ENCODE measurements at places on chromosomes 12 and 14.
A peak's percentile ranks its signal among the peaks of the same experiment; 100 is the strongest.

- H3K36me3 ChIP-seq: no peaks in the 10 kb centered on the region
- peak; percentile 34 for DNase-seq
- peak overlapping the region; percentile 44 for H3K4me3 ChIP-seq
- peaks cover 24% of the 10 kb centered on the region for H3K4me1 ChIP-seq
- peaks cover under 1% of the 10 kb centered on the region for H3K27me3 ChIP-seq
Measured at GRCh38 chr12:120649442-120650232, 9.2 kb downstream of the CABP1 start.

DNA sequence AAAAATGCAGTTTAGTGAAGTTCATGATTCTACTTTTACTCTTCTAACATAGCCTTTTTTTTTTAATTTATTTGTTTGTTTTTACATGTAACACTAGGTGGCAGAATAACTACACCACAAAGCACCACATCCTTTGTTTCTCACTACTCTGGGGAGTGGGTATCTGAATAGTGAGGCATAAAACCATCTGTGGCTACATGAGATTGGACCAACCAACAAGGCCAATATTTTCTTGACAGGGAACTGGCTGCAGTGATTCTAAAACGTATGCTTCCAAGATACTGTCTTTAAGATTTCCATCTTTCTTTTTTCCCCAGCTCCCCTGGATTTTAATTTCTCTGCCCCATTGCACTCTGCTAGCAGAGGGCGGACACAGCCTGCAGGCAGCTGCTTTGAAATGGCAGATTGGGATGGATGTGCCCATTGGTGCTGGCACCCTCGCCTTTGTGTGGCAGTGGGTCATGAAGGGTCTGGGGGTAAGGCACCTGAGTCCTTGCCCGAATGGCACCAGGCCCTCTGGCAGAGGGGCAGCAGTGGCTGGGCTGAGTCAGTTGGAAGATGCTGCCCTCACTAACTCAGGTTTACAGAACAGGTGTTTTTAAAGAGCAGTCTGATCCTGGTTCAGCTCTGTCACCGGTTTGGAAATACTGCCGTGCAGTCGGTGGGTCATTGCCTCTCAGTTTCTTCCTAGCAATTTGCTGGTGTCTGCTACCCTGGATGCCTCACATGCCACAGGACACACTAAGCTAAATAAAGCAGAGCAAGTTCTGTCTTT lies 429.1 kb downstream of the RAD51B start:
- peaks cover 58% of the 10 kb centered on the region for H3K4me1 ChIP-seq
- H3K27me3 ChIP-seq: no peaks in the 10 kb centered on the region
- H3K27ac ChIP-seq: no peak overlapping the region

DNA sequence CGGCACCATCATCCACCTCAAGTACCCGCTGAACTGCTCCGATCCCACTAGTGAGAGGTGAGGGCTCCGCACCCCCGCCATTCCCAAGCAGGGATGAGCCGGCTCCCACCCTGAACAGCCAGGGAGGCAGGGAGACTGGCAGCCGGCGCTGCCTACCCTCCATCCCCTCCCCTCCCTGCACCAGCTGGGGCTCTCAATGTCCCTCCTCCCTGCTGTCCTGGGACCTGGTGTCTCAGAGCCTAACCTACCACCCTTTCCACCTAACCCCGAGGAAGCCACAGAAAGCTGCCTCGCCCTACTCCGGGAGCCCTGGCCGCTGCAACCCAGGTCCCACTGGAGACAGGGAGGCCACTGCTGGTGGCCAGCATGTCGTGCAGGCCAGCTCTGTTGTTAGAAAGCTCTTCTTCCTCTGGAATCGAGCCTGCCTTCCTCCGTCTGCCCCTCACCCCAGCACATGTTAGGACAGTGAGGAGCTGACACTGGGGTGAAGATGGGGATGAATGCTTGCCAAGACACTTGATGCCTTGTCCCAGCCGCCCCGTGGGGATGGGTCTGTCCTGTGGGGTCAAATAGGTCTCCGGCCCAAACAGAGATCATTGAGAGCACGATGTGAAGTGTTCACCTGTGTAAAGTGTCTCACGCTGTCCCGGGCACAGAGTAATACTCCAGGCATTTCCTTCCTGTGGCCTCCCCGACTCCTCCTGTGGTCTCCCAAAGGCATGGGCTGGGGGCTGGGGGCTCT lies 1.1 kb downstream of the PTPN6 start:
- peaks cover 13% of the 10 kb centered on the region for H3K4me1 ChIP-seq
- no peaks in the 10 kb centered on the region for H3K27me3 ChIP-seq
- no peak for DNase-seq
- no peak overlapping the region for H3K4me3 ChIP-seq
- H3K27ac ChIP-seq: peak overlapping the region; percentile 82

GRCh38 chr12:104050436-104050835 lies 449 bp upstream of the GLT8D2 start:
- no peak overlapping the region for H3K27ac ChIP-seq
- H3K36me3 ChIP-seq: no peaks in the 10 kb centered on the region
- DNase-seq: no peak
- H3K4me3 ChIP-seq: peak overlapping the region; percentile 36
- peaks cover 5% of the 10 kb centered on the region for H3K4me1 ChIP-seq

DNA sequence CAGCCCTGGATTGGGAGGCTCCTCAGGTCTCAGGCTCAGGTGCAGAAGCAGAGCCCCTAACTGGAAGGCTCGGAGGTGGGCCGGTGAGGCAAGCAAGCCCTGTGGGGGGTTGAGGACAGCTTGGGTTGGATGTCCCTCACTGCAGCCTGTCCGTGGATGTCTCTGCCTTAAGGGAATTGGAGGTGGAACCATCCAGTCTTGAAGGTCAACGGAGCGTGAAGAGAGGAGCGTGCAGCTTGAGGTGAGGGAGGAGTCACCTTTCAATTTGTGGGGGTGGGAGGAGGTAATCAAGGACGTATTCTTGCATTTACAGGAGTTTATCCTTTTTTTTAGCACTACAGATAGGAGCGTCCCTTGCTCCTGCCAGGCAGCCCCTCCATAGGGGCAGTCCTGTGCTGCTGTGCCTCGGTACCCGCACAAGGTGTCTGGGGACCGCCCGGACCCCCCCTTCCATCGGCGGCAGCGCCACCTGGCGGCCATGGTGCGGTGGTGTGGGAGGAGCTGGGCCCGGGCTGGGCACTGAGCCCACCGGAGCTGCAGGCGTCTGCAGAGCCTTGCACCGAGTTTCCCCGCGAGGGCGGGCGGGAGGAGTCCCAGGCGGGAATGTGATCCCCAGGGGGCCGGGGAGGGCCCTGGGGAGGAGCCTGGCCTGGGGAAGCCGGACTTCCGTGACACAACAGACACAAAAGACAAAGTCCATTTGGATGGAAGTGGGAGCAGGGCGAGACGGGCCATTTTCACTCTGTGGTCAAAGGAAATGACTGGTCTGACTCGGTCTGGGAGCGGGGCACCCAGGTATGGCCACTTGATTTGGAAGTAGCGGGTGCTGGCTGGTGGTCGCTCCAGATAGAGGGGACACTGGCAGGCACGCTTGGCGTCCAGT lies 864 bp downstream of the DNAJC22 start:
- peaks cover 14% of the 10 kb centered on the region for H3K27me3 ChIP-seq
- H3K4me1 ChIP-seq: peaks cover 33% of the 10 kb centered on the region
- DNase-seq: peak; percentile 92
- H3K27ac ChIP-seq: peak overlapping the region; percentile 15

GRCh38 chr12:2383325-2384028 lies 330.7 kb downstream of the CACNA1C start:
- H3K27ac ChIP-seq: no peak overlapping the region
- H3K4me1 ChIP-seq: no peaks in the 10 kb centered on the region
- H3K36me3 ChIP-seq: no peaks in the 10 kb centered on the region
- no peak for DNase-seq
- no peak overlapping the region for H3K4me3 ChIP-seq

- no peak overlapping the region for H3K4me3 ChIP-seq
- no peak for DNase-seq
- no peaks in the 10 kb centered on the region for H3K27me3 ChIP-seq
- no peaks in the 10 kb centered on the region for H3K36me3 ChIP-seq
- H3K4me1 ChIP-seq: peaks cover 7% of the 10 kb centered on the region
- H3K27ac ChIP-seq: no peak overlapping the region
Measured at GRCh38 chr12:69466867-69467266, 3.3 kb upstream of the FRS2 start.

GRCh38 chr12:22626406-22626805 lies 1.4 kb downstream of the ETNK1 start:
- peak; percentile 58 for DNase-seq
- no peaks in the 10 kb centered on the region for H3K27me3 ChIP-seq
- peak overlapping the region; percentile 73 for H3K4me3 ChIP-seq
- peaks cover 14% of the 10 kb centered on the region for H3K4me1 ChIP-seq
- H3K27ac ChIP-seq: peak overlapping the region; percentile 96

DNA sequence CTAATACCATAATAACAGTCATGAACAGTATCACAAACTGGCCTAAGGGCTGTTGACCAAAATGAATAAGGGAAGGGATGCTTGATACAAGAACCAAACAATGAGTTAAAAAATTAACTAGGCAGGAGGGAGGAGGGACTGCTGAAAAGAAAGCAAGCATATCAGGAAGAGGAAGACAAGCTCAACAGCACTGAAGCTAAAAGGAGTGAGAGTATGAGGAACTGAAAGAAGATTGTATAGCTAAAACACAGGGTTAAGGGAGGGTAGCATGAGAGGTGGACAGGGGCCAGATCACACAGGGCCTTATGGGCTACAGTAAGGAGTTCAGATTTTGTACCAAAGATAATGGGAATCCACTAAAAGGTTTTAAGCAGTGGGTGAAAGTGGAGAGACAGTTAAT lies 34.1 kb downstream of the ITGA7 start:
- DNase-seq: no peak
- H3K27me3 ChIP-seq: no peaks in the 10 kb centered on the region
- no peaks in the 10 kb centered on the region for H3K4me1 ChIP-seq
- H3K27ac ChIP-seq: no peak overlapping the region

GRCh38 chr14:54355698-54356097 lies 41.1 kb upstream of the CDKN3 start:
- no peaks in the 10 kb centered on the region for H3K4me1 ChIP-seq
- H3K27ac ChIP-seq: no peak overlapping the region
- no peak overlapping the region for H3K4me3 ChIP-seq
- H3K27me3 ChIP-seq: no peaks in the 10 kb centered on the region
- no peaks in the 10 kb centered on the region for H3K36me3 ChIP-seq

DNA sequence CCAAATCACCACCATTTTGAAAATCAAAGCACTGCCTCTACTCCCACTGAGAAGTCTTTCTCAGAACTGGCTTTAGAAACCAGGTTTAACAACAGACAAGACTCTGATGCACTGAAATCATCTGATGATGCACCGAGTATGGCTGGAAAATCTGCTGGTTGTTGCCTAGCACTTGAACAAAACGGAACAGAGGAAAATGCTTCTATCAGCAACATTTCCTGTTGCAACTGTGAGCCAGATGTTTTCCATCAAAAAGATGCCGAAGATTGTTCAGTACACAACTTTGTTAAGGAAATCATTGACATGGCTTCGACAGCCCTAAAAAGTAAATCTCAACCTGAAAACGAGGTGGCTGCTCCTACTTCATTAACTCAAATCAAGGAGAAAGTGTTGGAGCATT lies 115.0 kb upstream of the NPAS3 start:
- H3K36me3 ChIP-seq: no peaks in the 10 kb centered on the region
- no peaks in the 10 kb centered on the region for H3K27me3 ChIP-seq
- peaks cover 12% of the 10 kb centered on the region for H3K4me1 ChIP-seq
- peak; percentile 37 for DNase-seq

All from A673 (cell line).